ENCODE measurements at places on chromosomes 7 and 10. TPM values are rescaled to one million over a fixed set of nuclear protein-coding genes. Genes with fewer than 3 reads are reported as not detected.

GTF2IRD1 gene
- total RNA-seq = 0.73 TPM

OPN4 gene
- total RNA-seq = not detected

PVRIG gene
- 49.9 TPM for total RNA-seq

PCDH15 gene
- not detected for total RNA-seq

ZNF37A gene
- total RNA-seq = 20.3 TPM
